ENCODE measurements at places on chromosomes 4 and X.

DNA sequence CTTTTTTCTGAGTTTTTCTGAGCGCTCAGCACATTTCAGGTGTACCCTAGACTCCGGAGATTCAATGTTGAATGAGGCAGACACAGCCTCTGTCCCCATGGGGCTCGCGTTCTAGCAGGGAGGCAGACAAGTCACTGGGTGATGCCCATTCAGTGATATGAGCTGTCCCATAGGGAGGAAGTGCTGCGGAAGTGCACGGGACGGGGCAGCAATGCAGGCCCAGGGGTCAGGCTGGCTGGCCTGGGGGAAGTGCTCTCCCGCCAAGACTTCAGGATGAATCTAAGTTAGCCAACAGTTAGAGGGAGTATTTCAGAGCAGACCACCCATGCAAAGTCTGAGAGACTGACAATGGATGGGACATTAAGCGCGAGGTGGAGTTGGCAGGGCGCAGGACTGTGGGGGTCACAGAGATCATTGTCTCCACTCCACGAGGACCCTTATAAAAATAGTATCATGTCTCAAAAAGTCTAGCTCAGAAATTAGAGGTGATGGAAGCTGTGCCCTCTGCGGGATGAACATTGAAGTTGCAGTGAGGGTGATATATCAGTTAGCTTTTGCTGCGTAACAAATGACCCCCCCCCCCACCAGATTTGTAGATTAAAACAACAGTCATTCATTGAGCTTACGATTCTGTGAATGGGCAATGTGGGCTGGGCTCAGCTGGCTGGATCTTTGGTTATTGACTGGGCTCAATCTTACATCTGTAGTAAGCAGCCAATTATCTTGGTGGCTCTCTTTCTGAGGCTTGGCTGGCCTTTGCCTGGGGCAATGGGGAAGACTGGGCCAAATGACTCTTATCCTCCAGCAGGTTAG is 16.4 kb downstream of the PSAPL1 start:
- DNase-seq, result no peak

DNA sequence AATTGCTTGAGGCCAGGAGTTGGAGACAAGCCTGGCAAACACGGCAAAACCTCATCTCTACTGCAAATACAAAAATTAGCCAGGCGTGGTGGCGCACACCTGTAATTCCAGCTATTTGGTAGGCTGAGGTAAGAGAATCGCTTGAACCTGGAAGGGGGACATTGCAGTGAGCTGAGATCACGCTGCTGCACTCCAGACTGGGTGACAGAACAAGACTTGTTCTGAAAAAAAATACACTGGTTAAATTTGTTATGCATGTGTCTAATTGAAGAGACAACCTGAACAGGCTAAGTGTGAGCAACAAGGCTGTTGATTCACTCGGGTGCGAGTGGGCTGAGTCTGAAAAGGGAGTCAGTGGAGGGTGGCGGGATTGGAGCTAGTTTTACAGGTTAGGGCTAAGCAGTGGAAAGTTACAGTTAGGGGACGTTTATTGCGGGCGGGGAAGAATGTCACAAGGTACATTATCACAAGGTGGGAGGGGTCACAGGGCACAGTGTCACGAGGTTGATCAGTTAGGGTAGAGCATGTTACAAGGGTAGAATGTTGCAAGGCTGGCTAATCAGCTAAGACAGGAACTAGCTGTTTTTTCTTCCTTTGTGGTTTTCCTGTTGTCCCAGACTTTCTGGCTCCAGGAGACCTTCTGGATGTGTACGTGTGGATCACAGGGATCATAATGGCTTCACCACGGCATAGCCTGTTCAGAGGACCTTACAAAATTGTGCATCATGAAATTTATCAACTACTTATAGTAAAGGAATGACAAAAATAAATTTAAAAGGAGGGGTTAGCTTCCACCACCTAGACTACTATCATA is 115.8 kb downstream of the NAA11 start:
- peak; percentile 94 for DNase-seq

DNA sequence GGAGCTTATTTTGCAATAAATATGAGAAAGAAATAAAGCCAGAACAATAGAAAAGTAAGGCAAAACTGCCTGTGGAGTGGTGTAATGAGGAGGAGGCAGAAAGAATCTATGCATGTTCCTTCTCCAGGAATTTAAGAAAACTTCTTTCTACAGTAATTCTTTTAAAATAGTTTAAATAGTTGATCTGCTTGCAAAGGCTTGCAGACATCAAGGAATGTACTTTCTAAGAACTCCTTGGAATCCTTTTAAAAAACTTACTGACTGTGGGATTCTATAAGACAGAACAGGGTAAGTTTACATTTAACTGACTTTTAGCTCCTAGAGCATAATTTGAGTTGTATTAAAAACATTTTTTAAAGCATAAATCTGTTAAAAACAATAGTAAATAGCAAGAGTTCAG is 63.2 kb upstream of the ALB start:
- DNase-seq, result no peak

DNA sequence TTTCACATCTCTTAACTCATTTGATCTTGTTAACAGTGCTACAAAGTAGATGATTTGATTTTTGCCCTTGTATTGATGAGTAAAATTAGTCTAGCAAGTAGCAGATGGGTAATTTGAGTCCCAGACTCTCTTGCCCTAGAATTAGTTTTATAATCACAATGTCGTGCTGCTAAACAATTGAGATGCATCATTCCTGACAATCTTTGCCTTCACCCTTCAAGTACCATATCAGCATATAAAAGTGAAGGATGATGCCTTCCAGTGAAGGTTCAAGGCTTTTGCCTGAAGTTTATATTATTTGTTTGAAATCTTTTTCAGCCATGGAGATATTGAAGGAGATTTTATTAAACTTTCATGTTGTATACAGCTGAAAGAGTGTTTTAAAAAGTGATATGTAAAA is 141.4 kb downstream of the GRID2 start:
- no peak for DNase-seq

- no peak for DNase-seq
These were observed 123.4 kb upstream of the GUCY1A1 start for GRCh38 chr4:155543126-155543765.

- peak; percentile 28 for DNase-seq
These were observed 37.6 kb downstream of the ARFIP1 start for GRCh38 chr4:152817331-152817730.

All from hematopoietic multipotent progenitor cell treated with erythropoietin and hydrocortisone succinate and interleukin-3 and kit ligand, for 4 days (in vitro differentiated cells).